ENCODE measurements at places on chromosomes 6 and 20. TPM values are rescaled to one million over a fixed set of nuclear protein-coding genes. Genes with fewer than 3 reads are reported as not detected.

SLPI gene
- polyA plus RNA-seq, result 7.9 TPM

MICA gene
- 12.8 TPM for polyA plus RNA-seq

TSPO2 gene
- 0.54 TPM for polyA plus RNA-seq

NFYA gene
- 52.6 TPM for polyA plus RNA-seq

ADGRF1 gene
- polyA plus RNA-seq, result 0.22 TPM

SLC24A3 gene
- polyA plus RNA-seq, result 6.2 TPM

ME1 gene
- 11.0 TPM for polyA plus RNA-seq

HMGCLL1 gene
- polyA plus RNA-seq, result 9.9 TPM

NUS1 gene
- 32.4 TPM for polyA plus RNA-seq

DDO gene
- 1.6 TPM for polyA plus RNA-seq

SEMG1 gene
- not detected for polyA plus RNA-seq

KIAA0408 gene
- polyA plus RNA-seq, result 41.7 TPM

MUC22 gene
- polyA plus RNA-seq, result not detected

PIGU gene
- polyA plus RNA-seq, result 31.2 TPM

ULBP2 gene
- polyA plus RNA-seq, result 2.9 TPM

REM1 gene
- 9.1 TPM for polyA plus RNA-seq

SFTA2 gene
- 17.6 TPM for polyA plus RNA-seq

GRCh38 chr6:99592900-99593299 is 13.7 kb upstream of the PRDM13 start:
- no peak for DNase-seq

- DNase-seq, result no peak
Measured at GRCh38 chr6:154569156-154569862, 58.8 kb upstream of the CNKSR3 start.

- DNase-seq, result no peak
Measured at GRCh38 chr6:106847116-106847515, 127.4 kb downstream of the CD24 start.

DNA sequence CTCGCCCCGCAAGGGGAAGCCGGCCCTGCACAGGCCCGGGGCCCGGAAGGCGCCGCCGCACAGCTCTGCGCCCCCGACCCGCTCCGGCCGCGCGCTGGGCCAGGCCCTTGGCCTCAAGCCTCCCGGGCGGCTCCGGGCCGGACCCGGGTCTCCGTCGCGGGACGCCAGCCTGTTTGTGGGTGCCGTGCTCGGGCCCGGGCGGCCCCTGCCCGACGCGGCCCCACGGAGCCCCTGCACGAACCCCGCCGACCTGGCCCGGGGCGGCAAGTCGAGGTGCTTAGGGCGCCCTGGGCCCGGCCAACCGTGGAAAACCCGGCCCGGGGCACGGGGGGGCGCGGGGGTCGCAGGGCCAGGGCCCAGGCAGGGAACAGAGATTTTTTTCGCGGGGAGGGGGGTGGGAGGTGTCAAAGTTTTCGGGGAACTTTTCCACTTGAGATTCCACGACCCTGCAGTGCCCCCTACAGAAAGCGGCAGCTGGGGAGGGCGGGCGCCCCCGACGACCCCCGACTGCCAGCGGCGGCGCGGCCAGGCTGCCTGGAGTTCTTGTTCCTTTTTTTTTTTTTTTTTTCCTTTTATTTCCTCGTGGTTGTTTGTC is 805 bp upstream of the STX16 start:
- DNase-seq, result peak; percentile 25

DNA sequence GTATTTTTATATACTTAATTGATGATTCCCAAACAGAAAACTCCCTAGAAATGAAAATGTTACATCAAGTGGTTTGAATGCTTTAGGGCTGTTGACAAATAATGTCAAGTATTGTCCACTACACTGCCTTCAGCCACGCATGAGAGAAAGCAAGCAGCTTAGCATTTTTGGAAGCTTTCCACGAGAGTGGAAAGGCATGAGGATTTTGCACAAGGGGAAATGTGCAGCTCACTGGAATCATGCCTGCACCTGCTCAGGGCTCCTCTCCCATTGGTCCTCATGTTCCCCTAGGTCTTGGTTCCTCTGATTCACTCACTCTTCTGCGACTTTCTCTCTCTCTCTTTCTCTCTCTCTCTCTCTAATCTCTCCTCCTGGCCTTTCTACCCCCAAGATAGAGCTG is 439.5 kb upstream of the CDH4 start:
- DNase-seq, result no peak

GRCh38 chr6:112030206-112030960 is 23.5 kb upstream of the CCN6 start:
- no peak for DNase-seq

- no peak for DNase-seq
Measured at GRCh38 chr20:44664131-44664530, 12.6 kb upstream of the ADA start.

- no peak for DNase-seq
Measured at GRCh38 chr6:116244284-116244683, 9.6 kb downstream of the TSPYL4 start.

DNA sequence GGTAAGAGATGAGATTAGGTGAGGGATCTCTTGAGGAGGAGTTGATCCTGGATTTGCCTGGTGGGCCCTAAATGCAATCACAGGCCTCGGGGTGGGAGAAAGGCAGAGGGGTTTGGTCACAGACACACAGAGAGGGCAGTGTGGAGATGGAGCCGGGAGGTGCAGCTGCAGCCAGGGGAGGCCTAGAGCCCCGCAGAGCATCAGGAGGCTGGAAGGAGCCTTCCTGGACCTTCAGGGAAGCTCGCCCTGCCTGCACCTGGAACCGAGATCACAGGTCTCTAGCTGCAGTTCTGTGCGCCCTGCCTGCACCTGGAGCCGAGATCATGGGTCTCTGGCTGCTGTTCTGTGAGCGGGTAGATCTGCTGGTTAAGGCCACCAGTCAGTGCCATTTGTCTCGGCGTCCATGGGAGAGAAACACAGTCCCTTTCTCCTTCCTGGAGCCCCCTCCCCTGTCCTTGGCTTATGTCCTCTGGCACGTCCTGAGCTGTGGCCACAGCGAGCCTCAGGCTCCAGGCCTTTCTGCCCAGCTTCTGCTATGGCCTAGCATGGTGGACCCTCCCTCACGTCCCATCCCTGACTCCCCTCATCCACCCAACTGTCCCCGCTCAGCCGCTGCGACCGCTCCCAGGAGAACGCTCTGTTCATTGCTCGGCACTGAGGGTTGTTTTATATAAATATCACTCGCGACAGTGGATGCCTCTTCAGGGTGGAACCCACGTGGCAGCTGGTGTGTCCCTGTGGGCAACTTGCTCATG is 112.0 kb downstream of the DACT2 start:
- DNase-seq, result no peak

- DNase-seq, result no peak
Measured at GRCh38 chr6:20409427-20409971, 7.8 kb downstream of the E2F3 start.

- no peak for DNase-seq
Measured at GRCh38 chr6:6026513-6027205, 19.9 kb upstream of the NRN1 start.

- no peak for DNase-seq
Measured at GRCh38 chr20:10670501-10671220, 3.1 kb downstream of the JAG1 start.

DNA sequence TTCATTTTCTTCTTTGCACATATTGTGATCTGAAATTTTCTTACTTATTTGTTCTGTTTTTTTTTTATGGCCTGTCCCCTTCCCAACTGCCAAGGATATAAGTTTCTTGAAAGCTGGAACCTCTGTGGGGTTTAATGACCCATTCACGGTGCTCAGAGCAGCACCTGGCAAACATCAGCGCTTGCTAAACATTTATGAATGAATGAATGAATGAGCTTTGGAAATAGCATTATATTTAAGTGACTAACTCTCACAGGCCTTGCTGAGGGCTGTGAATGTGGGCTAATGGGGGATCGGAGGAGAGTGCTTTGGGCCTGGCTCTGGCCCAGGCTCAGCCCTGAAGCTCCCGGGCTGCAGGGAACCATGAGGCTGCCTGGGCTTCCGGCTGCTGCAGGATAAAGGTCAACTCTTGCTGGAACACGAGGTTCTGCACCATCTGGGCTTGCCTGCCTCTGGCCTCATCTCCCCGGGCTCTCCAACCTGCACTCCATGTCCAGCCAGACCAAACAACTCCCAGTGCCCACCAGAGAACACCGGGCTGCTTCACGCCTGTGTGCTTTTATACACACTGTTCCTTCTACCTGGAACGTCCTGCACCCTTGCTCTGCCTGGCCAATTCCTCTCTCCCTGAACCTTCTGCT is 14.6 kb upstream of the ARMC12 start:
- no peak for DNase-seq

- peak; percentile 53 for DNase-seq
Measured at GRCh38 chr6:148761527-148762011, 14.7 kb downstream of the UST start.

DNA sequence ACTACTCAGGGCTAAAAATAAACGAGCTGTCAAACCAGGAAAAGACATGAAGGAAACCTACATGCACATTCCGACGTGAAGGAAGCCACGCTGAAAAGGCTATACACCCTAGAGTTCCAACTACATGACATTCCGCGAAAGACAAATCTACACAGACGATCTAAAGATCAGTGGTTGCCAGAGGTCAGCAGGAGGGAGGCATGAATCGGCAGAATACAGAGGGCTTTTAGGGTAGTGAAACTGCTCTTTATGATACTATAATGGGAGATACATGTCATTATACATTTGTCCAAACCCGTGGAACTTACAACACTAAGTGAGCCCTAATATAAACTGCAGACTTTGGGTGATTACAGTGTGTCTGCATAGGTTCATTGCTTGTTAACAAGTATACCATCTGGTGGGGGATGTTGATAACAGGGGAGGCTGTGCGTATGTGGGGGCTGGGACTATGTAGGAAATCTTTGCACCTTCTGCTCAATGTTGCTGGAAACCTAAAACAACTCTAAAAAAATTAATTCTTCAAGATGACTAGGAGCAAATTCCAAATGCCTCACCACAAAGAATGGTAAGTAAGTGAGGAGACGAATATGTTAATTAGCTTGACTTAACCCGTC is 132.2 kb upstream of the CDH4 start:
- DNase-seq, result no peak

- no peak for DNase-seq
Measured at GRCh38 chr6:51842061-51842803, 245.2 kb downstream of the PKHD1 start.

- peak; percentile 4 for DNase-seq
Measured at GRCh38 chr6:143026696-143027449, 33.8 kb upstream of the AIG1 start.

- DNase-seq, result no peak
Measured at GRCh38 chr6:12844284-12845223, 128.0 kb downstream of the PHACTR1 start.

GRCh38 chr20:4299216-4299615 is 283.9 kb upstream of the RNF24 start:
- no peak for DNase-seq

- no peak for DNase-seq
Measured at GRCh38 chr6:26258212-26258977, 106.6 kb upstream of the BTN3A2 start.

DNA sequence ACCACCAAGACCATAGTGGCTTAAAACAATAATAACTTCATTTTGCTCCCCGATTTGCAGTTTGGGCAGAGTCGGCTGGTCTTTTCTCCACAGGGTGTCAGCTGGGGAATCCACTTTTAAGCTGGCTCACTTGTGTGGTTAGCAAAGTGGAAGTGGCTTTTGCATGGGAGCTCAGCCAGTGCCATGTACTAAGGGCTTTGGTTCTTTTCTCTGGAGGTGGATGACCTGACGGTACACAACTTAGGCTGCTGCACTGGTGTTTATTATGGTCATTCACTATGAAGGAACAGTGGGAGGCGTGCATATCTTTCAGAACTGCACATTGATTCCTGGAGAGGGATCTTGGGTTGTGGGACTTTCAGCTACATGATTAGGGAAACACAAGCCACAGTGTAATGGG is 141.0 kb downstream of the OR2B2 start:
- no peak for DNase-seq

DNA sequence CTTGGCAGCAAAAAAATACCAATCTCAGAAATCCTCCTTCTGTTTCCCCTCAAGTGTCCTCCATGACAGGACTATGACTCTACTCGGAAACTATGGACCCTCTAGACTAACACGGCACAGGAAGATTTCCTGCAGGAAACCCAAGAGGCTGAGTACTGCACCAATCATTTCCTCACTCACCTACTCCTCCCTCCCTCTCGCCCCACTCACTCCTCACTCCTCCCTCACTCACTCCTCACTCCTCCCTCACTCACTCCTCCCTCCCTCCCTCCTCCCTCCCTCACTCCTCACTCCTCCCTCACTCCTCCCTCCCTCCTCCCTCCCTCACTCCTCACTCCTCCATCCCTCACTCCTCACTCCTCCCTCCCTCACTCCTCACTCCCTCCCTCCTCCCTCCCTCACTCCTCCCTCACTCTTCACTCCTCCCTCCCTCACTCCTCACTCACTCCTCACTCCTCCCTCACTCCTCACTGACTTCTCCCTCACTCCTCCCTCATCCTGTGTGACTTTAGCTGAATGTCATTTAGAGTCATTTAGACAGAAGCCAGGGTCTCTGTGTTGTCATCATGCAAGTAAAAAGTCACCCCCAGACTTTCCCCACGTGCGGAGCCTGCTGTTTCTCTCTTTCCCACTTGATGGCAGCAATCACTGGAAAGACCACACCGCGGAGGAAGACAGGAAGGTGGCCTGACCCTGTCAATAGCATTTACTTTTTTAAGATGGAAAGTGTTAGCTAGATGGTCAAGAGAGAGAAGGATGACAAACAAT is 226.8 kb upstream of the PDE10A start:
- no peak for DNase-seq

GRCh38 chr20:32622585-32623468 is 37.7 kb upstream of the NOL4L start:
- DNase-seq, result no peak

DNA sequence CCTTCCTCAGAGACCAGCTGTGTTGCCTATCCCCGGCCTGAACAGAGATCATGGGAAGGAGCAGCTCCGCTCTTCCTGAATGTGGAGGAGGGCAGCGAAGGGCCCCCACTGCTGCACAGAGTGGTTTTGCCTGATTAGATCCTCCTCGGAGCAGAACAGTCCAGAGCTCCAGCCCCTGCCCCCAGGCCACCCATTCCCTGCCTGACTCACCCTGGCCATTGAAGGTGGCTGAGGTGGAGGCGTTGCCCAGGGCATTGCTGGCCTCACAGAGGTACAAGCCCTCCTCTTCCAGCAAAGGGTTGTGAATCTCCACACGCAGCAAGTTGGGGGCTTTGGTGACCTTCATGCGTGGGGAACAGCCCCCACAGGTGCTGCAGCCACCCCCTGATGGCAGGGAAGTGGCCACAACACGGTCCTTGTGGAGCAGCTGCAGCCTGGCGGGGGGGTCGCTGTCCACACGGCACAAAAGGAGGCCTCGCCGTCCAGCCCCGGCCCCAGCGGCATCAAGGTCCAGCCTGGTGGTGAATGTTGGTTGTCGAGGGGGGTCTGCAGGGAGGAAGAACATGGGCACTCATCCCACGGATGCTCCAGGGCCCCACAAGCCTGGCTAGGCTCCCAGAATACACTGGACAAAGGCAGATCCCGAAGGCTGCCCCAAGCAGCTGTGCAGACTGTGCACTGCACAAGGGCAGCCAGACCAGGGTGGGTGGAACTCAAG is 14.7 kb downstream of the SIGLEC1 start:
- DNase-seq, result no peak

- no peak for DNase-seq
Measured at GRCh38 chr6:29414588-29414987, at the start of gene OR12D1. Gene OR12D1 (plus strand): TSS chr6:29414928.

GRCh38 chr20:50460115-50460607 is 50.0 kb upstream of the PTPN1 start:
- DNase-seq, result no peak
